Epithelial cell of alveolus of lung (primary cell): ENCODE measurements at places on chromosomes 3 and 15. TPM values are rescaled to one million over a fixed set of nuclear protein-coding genes. Genes with fewer than 3 reads are reported as not detected.

PDIA5 gene
- 22.6 and 50.9 TPM in 2 replicates for total RNA-seq

TMPRSS7 gene
- total RNA-seq = not detected in 2 replicates

ALDH1A2 gene
- 2.7 and 12.5 TPM in 2 replicates for total RNA-seq

GOLGA6A gene
- 6.9 TPM in 1 of 2 replicates, not detected in the other for total RNA-seq

TMEM40 gene
- 0.52 TPM in 1 of 2 replicates, not detected in the other for total RNA-seq

CDHR4 gene
- 0.16 TPM in 1 of 2 replicates, not detected in the other for total RNA-seq
